Nasal cavity respiratory epithelium epithelial cell of viscerocranial mucosa (primary cell): ENCODE measurements at places on chromosomes 3 and 15. TPM values are rescaled to one million over a fixed set of nuclear protein-coding genes. Genes with fewer than 3 reads are reported as not detected.

The CCDC9B gene
- total RNA-seq: 9.9 and 29.4 TPM in 2 replicates

The GOLGA8J gene
- total RNA-seq: not detected in 2 replicates

The ALPK3 gene
- total RNA-seq: under 0.01 and 0.85 TPM in 2 replicates

The IFT122 gene
- total RNA-seq: 4.8 and 10.5 TPM in 2 replicates

The TLR9 gene
- 0.07 TPM in 1 of 2 replicates, not detected in the other for total RNA-seq

The GOLGA8G gene
- total RNA-seq: 0.07 TPM in 1 of 2 replicates, not detected in the other

The ZNF860 gene
- total RNA-seq: 2.1 and 3.8 TPM in 2 replicates

The CYP19A1 gene
- total RNA-seq: not detected in 2 replicates

The GABRA5 gene
- total RNA-seq: not detected in 2 replicates

The CPNE9 gene
- not detected in 2 replicates for total RNA-seq

The ALDH1A3 gene
- total RNA-seq: 277 and 355 TPM in 2 replicates

The FBXL2 gene
- total RNA-seq: 7.2 and 20.6 TPM in 2 replicates

The NOX5 gene
- total RNA-seq: under 0.01 and 0.07 TPM in 2 replicates

The GOLGA8R gene
- total RNA-seq: 0.34 and 1.6 TPM in 2 replicates

The ARL6 gene
- total RNA-seq: 3.4 and 8.0 TPM in 2 replicates

The KNG1 gene
- not detected in 2 replicates for total RNA-seq

The PLSCR5 gene
- not detected in 2 replicates for total RNA-seq

The BDH1 gene
- total RNA-seq: 13.4 and 15.0 TPM in 2 replicates

The UCN2 gene
- 2.4 and 12.2 TPM in 2 replicates for total RNA-seq

The TMEM45A gene
- total RNA-seq: 8.5 and 10.7 TPM in 2 replicates

The KY gene
- total RNA-seq: 0.07 TPM in 1 of 2 replicates, not detected in the other

The SHC4 gene
- total RNA-seq: under 0.01 and 0.50 TPM in 2 replicates

The PRICKLE2 gene
- 2.4 and 29.0 TPM in 2 replicates for total RNA-seq

The SCN11A gene
- under 0.01 TPM in 2 replicates for total RNA-seq

The HHATL gene
- not detected in 2 replicates for total RNA-seq

The TYRO3 gene
- total RNA-seq: 4.1 and 9.3 TPM in 2 replicates

The MKRN2OS gene
- 1.6 and 3.1 TPM in 2 replicates for total RNA-seq
